NCI-H1092 treated with DMSO at 0.1 percent for 48 hours (cell line): ENCODE measurements at places on chromosomes 12 and 14.

DNA sequence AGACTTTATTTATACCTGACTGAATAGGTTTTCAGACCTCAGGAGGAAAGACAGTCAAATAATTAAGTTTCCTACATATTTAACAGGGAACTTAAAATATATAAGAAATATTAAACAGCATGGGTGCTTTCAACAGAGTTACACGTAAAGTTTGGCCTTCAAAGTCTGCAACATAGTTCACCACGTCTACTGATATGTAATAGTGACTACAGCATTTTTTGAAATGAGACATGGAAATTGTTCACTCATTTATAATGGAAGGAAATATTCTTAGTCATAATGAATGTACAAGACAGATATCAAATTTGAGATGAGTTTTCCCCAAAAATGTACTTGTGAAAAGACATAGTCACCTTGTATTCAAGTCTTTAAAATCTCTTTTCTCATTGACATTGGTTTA lies 56.7 kb upstream of the KCNMB4 start:
- DNase-seq: no peak

DNA sequence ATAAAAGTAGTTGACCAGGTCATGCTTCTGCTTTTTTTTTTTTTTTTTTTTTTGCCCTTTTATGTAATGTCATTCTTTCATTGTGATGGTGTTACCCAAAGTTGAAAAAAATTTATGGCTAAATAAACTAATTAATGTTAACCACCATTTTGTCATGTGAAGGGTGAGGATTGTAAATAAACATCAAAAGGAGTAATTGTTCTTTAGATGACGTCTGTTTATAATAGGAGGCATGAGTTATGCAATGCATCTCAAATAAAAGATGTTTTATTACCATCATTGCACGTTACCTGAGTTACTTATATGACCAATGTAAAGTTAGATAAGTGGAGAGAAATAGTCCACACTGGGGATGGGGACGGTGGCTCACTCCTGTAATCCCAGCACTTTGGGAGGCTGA lies 349.9 kb upstream of the PDE3A start:
- DNase-seq: no peak

- DNase-seq: no peak
These were observed 216.8 kb downstream of the MSRB3 start for GRCh38 chr12:65495233-65495632.

- DNase-seq: no peak
These were observed 125.4 kb upstream of the PLEKHA5 start for GRCh38 chr12:19003987-19004619.

DNA sequence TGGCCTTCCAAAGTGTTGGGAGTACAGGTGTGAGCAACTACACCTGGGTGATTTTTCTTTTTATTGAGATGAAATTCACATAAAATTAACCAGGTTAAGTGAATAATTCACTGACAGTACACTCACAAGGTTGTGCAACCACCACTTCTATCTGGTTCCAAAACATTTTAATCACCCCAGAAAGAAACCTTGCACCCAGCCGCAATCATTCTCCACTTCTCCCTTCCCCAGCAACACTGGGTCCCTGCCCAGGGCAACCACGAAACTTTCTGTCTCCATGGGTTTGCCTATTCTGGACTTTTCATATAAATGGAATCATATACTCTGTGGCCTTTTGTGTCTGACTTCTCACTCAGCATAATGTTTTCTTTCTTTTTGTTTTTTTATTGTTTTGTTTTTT lies 26.3 kb upstream of the MLXIP start:
- DNase-seq: no peak

GRCh38 chr12:108875682-108876361 lies 4.1 kb upstream of the DAO start:
- DNase-seq: no peak

GRCh38 chr12:9869307-9870161 lies at the start of gene CLEC2B:
CLEC2B (minus strand) TSS chr12:9869354.
- DNase-seq: no peak

DNA sequence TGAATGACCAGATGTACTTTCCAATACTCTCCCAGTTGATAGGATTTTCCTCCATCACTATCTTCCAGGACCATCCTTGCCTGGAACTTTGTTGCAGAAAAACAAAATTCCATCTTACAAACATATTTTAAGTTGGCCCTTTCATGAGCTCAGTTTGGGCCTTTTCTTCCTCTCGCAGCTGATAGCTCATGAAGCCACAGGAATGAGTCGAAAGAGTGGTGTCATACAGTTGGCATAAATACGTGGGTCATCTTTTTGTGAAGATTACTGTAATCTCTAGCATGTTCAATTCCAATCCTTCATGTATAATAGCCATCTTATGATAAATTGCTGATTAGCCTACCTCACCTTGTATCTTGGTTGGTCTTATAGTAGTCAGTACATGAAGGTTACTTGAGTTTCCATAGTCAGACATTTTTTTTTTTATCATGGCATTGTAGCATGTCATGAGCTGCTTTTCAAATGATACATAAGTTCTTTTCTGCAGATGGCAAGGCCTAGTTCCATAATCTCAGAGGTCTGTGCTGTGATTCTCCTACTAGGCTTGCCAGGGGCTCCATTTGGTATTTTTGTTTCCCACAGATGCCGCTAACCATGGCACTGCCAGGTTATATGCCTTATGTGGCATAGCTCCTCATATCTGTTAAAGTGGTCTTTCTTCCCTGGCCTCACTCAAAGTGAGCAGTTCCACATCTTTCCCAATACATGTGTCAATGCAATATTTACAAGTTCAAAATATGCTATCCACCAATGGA lies 380.6 kb upstream of the DCN start:
- DNase-seq: no peak

- no peak for DNase-seq
These were observed 12.3 kb downstream of the DENND5B start for GRCh38 chr12:31578632-31579031.
